ENCODE measurements at places on chromosomes 2 and 18. TPM values are rescaled to one million over a fixed set of nuclear protein-coding genes. Genes with fewer than 3 reads are reported as not detected.

GRCh38 chr2:144774809-144775208 is 254.9 kb upstream of the ZEB2 start:
- H3K4me1 ChIP-seq, result no peaks in the 10 kb centered on the region
- no peak overlapping the region for H3K4me3 ChIP-seq

DNA sequence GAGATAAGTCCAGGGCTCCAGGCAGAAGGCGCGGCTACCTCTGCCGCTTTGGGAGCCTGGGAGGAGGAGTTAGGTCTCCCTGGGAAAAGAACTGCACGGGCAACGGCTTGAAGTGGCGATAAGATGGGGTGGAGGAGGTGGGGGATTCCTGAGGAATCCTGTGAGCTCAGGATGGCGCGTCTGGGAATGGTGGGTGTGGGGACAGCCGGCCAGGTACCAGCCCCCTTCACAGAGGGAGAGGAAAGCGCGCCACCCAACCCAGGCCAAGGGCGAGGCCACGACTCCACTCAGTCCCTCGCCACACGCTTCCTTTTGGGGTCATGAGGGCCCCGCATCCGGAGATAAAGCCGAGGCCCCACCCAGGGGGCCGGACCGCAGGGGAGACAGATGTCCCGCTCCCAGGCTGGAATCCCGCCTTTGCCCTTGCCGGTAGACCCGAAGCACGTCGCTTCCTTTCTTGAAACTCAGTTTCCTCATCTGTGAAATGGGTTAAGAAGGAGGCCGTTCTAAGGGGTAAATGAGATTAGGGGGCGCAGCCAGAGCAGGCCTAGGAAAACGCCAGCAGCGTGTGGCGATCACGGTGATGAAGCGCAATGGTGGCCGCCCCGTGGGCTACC is 1.7 kb upstream of the CTDSP1 start:
- no peak for DNase-seq
- H3K4me3 ChIP-seq, result peak overlapping the region; percentile 98
- H3K4me1 ChIP-seq, result peaks cover 26% of the 10 kb centered on the region
- peaks cover 66% of the 10 kb centered on the region for H3K36me3 ChIP-seq

DNA sequence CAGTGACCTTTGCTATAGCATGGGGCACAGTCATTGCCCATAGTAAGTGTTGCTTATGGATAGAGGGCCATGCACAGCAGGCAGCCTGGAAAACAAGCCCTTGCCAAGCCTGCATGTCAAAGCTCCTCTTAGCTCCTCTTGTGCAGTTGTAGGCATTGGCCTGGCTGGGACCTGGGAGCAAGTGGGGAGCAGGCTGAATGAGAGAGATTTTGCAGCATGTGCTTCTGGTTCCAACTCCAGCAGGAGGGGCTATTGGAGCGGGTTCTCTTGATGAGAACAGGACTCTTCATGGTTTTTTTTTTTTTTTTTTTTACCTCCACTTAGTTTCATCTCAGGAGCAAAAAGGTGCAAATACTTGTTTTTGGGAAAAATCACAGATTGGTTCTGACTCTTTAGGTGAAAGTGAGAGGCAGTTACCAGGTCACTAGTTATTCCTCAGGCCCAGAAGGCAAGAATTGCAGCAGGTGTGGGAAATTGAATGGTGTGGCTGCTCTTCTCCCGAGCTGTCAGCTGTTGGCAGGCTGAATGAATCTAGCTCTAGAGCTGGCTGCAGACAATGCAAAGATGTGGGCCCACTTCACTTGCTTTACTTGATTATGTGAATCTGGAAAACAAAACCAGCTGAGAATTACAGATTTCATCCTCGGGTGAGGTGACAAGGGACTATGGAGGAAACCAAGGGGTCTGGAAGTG is 95.9 kb downstream of the MAP4K4 start:
- H3K27ac ChIP-seq, result no peak overlapping the region
- peaks cover 34% of the 10 kb centered on the region for H3K4me1 ChIP-seq
- H3K36me3 ChIP-seq, result peaks cover 12% of the 10 kb centered on the region
- no peak for DNase-seq
- no peak overlapping the region for H3K4me3 ChIP-seq

DNA sequence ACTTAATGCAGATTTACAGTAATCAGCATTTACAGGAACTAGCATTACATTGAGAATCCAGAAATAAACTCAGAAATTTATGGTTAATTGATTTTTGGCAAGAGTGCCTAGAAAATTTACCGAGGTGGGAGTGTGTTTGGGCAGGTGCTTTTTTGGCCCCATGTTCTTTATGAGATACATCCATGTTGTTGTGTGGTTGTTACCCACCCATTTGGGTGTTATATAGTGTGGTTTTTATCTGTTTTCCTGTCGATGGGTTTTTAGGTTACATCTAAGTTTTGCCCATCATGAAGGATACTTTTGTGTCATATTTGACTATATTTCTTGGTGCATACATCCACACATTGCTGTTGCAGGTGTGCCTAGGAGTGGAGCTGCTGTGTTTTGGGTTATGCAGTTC is 82.0 kb downstream of the ATP9B start:
- H3K4me3 ChIP-seq, result no peak overlapping the region
- peaks cover 3% of the 10 kb centered on the region for H3K4me1 ChIP-seq
- H3K36me3 ChIP-seq, result peaks cover 1% of the 10 kb centered on the region

DNA sequence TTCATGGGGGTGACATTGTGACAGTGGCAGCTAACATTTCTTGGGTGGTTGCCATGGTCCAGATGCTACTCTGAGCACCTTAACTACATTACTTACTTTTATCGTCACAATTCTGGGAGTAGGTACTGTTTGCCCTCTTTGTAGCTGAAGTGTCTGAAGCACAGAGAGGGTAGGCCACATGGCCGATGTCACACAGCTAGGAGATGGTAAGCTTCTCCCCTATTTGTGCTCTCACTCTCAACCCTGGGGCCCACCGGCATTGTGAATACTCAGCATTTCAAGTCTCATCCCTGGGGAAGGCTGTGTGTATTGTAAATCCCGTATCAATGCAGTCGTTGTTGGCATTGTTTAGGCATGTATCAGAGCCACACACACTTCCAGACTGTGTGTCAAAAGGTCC is 136.6 kb downstream of the ACOXL start:
- no peak overlapping the region for H3K27ac ChIP-seq
- H3K4me1 ChIP-seq, result peaks cover 10% of the 10 kb centered on the region
- H3K4me3 ChIP-seq, result no peak overlapping the region

GRCh38 chr2:189104934-189105333 is 74.6 kb downstream of the COL5A2 start:
- no peaks in the 10 kb centered on the region for H3K27me3 ChIP-seq
- H3K27ac ChIP-seq, result no peak overlapping the region
- no peak overlapping the region for H3K4me3 ChIP-seq
- peaks cover 5% of the 10 kb centered on the region for H3K4me1 ChIP-seq
- H3K36me3 ChIP-seq, result no peaks in the 10 kb centered on the region
- no peak for DNase-seq

DNA sequence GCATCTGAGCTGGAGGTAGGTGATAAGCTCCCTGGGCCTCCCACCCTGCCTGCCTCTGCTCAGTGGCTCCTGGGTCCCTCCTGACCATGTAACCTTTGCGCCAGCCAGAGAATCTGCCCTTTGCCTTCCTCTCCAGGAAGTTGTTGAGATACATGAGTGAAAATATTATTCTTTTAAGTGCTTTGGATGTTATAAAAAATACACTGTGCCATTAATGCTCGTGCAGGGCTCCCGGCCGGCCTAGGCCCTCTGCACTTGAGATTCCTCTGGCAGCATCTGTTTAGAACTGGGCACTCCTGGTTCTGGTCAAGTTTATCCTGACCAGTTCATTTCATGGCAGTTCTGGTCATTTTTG is 18.8 kb downstream of the AGAP1 start:
- H3K27me3 ChIP-seq, result no peaks in the 10 kb centered on the region
- no peak for DNase-seq
- H3K4me1 ChIP-seq, result peaks cover 38% of the 10 kb centered on the region
- H3K27ac ChIP-seq, result no peak overlapping the region
- no peak overlapping the region for H3K4me3 ChIP-seq

- H3K27me3 ChIP-seq, result no peaks in the 10 kb centered on the region
- peaks cover 4% of the 10 kb centered on the region for H3K36me3 ChIP-seq
- H3K27ac ChIP-seq, result peak overlapping the region; percentile 54
- H3K4me1 ChIP-seq, result peaks cover 21% of the 10 kb centered on the region
- H3K4me3 ChIP-seq, result no peak overlapping the region
Measured at GRCh38 chr2:217289177-217289906, 429.5 kb upstream of the TNP1 start.

DNA sequence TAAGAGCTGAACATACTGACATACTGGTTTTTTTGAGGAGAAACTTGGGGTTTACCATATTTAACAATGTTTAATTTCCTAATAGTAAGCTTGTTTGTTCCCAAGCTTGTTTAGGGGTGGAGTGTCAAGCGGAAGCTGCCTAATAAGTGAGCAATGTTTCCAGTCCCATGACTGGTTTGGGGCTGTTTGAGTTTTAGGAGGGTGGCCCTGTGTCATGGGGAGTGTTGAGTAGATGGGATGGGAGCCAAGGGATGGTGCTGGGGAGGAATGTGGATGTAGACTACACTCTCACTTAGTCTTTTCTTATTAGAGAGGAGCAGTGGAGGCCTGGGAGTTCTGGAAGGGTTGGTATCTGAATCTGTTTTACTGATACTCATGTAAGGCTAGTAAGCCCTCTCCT is 128.5 kb downstream of the TANC1 start:
- DNase-seq, result no peak
- H3K4me3 ChIP-seq, result no peak overlapping the region
- no peaks in the 10 kb centered on the region for H3K27me3 ChIP-seq
- H3K4me1 ChIP-seq, result peaks cover 63% of the 10 kb centered on the region
- peak overlapping the region; percentile 81 for H3K27ac ChIP-seq
- H3K36me3 ChIP-seq, result peaks cover 25% of the 10 kb centered on the region

DNA sequence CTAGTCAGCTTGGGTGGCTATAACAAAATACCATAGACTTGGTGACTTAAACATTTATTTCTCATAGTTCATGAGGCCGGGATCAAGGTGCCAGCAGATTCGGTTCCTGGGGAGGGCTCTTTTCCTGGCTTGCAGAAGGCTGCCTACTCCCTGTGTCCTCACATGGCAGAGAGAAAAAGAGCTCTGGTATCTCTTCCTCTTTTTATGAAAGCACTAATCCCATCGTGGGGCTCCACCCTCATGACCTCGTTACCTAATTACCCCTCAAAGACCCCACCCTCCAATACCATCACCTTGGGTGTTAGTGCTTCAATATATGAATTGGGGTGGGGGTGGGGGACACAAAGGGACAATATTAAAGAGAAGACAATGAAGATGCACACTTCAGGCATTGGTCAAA is 67.1 kb upstream of the CCBE1 start:
- DNase-seq, result no peak
- no peak overlapping the region for H3K4me3 ChIP-seq
- no peaks in the 10 kb centered on the region for H3K36me3 ChIP-seq
- no peaks in the 10 kb centered on the region for H3K4me1 ChIP-seq

GRCh38 chr2:122635686-122636085 is 880.2 kb downstream of the TSN start:
- H3K27ac ChIP-seq, result no peak overlapping the region
- H3K4me3 ChIP-seq, result no peak overlapping the region
- H3K27me3 ChIP-seq, result no peaks in the 10 kb centered on the region
- no peak for DNase-seq
- H3K36me3 ChIP-seq, result peaks cover 4% of the 10 kb centered on the region

GRCh38 chr2:217801711-217802110 is 201.1 kb downstream of the TNS1 start:
- no peak overlapping the region for H3K27ac ChIP-seq
- H3K36me3 ChIP-seq, result no peaks in the 10 kb centered on the region
- peaks cover 22% of the 10 kb centered on the region for H3K27me3 ChIP-seq
- H3K4me1 ChIP-seq, result no peaks in the 10 kb centered on the region
- H3K4me3 ChIP-seq, result no peak overlapping the region
- no peak for DNase-seq

DNA sequence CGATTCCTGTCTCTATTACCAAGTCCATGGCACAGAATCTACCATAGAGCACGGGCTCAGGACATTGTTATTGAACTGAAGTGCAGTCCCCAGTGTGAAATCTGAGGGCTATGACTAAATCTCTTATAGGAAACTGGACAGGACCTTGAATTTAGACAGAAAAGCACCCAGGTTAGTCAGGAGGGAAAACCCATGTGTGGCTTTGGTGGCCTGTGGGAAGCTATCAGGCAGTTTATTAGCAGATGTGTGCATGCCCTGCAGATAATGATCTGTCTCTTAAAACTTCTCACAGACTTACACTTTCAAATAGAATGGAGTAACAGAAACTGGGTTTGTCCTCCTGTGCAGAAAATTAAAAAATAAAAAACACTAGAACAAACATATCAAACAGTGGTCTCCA is 610.0 kb upstream of the RAB6C start:
- H3K36me3 ChIP-seq, result no peaks in the 10 kb centered on the region
- H3K27me3 ChIP-seq, result peaks cover 9% of the 10 kb centered on the region
- no peak overlapping the region for H3K4me3 ChIP-seq
- H3K27ac ChIP-seq, result no peak overlapping the region
- no peak for DNase-seq

GRCh38 chr2:46097714-46098480 is 199.3 kb upstream of the EPAS1 start:
- H3K27me3 ChIP-seq, result no peaks in the 10 kb centered on the region
- H3K4me1 ChIP-seq, result peaks cover 25% of the 10 kb centered on the region
- no peaks in the 10 kb centered on the region for H3K36me3 ChIP-seq
- H3K27ac ChIP-seq, result peak overlapping the region; percentile 27
- H3K4me3 ChIP-seq, result no peak overlapping the region
- peak; percentile 63 for DNase-seq

GRCh38 chr2:215736653-215737290 is 276.6 kb downstream of the MREG start:
- no peaks in the 10 kb centered on the region for H3K4me1 ChIP-seq
- DNase-seq, result no peak
- no peak overlapping the region for H3K27ac ChIP-seq
- no peaks in the 10 kb centered on the region for H3K36me3 ChIP-seq

GRCh38 chr18:35343488-35343935 is 708 bp downstream of the ZNF24 start:
- DNase-seq, result no peak
- peak overlapping the region; percentile 90 for H3K4me3 ChIP-seq
- no peaks in the 10 kb centered on the region for H3K27me3 ChIP-seq
- H3K36me3 ChIP-seq, result peaks cover 45% of the 10 kb centered on the region

DNA sequence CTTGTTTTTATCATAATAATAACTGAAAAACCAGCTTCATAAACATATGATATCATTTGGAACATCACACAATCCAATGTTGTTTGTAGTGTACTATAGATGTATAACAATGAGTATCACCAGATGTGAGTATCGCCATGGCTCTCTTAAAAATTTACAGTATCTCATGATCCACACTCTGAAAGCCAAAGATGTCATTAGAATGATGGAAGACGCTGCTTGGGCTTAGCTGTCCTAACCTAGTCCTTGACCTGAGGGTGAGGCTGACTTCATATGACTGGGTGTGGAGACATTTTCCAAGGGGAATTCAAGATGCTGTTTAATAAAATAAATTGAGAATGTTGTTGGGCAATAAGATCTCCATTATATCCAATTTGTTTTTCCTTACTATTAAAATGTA is 242.6 kb downstream of the RIT2 start:
- no peak overlapping the region for H3K4me3 ChIP-seq
- H3K4me1 ChIP-seq, result no peaks in the 10 kb centered on the region
- H3K27ac ChIP-seq, result no peak overlapping the region

KATNAL2 gene
- 7.6 TPM for total RNA-seq

PXDN gene
- not detected for total RNA-seq

TACR1 gene
- total RNA-seq, result not detected

RAB6D gene
- total RNA-seq, result 0.24 TPM

CFAP65 gene
- total RNA-seq, result 1.3 TPM

EFEMP1 gene
- total RNA-seq, result 14.7 TPM

Data from Calu3 (cell line).